ENCODE measurements at places on chromosomes 6 and 20. TPM values are rescaled to one million over a fixed set of nuclear protein-coding genes. Genes with fewer than 3 reads are reported as not detected.

GSTA3 gene
- total RNA-seq: not detected

SDCBP2 gene
- 2.1 TPM for total RNA-seq

FRMD1 gene
- total RNA-seq: 0.08 TPM

SGK2 gene
- total RNA-seq: 6.7 TPM

OR2H1 gene
- not detected for total RNA-seq

ID4 gene
- total RNA-seq: 0.71 TPM

DNMT3B gene
- 4.2 TPM for total RNA-seq

MYL9 gene
- total RNA-seq: 17.5 TPM
